Stimulated activated CD4-positive, alpha-beta T cell treated with anti-CD3 and anti-CD28 coated beads, TNF-alpha, amount 100 ng/mL, for 24 hours (primary cell): ENCODE measurements at places on chromosomes 2 and 18.

DNA sequence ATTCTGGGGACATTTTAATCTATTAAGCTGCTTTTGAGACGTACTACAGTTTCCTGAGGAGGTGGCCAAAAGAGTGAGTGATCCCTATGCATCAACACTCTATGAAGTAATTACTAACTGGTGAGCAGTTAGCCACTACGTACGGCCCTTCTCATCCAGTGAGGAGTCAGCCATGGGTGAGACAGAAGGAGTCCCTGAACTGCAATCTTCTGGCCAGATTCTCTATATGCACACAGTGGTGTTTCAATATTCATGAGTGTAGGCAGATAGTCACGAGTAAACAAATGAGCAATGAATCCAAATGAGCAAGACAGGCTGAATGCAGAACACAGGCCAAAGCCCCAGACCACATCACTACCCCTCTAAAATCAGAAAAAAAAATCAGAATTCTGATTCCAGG lies 29.8 kb upstream of the TMEM214 start:
- no peak for DNase-seq

- no peak for DNase-seq
Observed at GRCh38 chr2:206642075-206643025, at the start of gene FAM237A. TSS of gene FAM237A (plus strand) at chr2:206642487. CDS start at chr2:206644237, 1,750 bp downstream.

DNA sequence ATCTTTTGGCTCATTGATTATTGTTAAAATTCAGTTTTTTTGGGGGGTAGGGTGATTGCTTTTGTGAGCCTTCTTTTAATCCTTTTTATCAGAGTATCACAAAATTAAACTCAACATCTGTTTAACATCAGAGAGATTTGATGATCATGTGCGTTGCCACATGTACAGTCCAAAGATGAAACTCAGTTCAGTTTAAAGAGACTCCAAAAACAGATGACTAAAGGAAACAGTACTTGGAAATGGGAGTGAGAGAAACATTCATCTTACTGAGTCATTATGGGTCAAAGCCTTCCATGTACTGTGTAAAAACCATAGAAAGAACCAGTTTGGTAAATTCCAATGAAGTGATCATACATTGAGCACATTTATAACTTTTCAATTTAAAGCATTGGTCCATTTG lies 53.0 kb downstream of the LYPD6 start:
- no peak for DNase-seq

DNA sequence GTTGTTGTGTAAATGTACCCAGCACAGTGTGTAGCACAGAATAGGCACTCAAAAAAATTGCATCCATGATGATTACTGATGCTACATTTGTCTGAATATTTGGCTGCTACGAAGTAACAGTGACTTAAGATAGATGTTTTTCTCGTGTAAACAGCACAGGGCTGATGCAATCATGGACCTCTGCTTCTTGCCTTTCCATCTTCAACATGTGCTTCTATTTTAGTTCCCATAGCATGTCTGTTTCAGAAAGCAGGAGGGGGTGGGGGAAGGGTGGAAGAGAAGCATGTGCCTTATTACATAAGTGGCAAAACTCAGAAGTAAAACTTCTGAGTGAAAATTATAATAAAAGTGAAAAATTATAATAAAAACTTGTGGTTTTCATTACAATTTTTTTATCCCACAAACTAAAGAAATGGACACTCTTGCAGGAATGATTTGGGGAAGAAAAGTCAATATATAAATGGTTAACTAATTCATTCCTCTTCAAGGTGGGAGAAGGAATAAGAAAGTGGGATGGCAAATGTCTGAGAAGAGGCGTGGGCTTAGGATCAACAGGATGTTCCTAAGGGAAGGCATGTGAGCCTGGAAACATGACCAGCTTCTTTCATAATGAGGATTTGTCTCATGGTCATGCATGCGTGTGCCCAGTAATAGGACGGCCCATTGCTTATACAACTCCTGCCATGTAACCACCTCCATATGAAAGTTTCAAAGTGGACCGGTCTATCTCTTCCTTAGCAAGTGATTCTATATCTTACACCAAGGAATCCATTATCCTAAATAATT lies 27.2 kb downstream of the CCBE1 start:
- no peak for DNase-seq

DNA sequence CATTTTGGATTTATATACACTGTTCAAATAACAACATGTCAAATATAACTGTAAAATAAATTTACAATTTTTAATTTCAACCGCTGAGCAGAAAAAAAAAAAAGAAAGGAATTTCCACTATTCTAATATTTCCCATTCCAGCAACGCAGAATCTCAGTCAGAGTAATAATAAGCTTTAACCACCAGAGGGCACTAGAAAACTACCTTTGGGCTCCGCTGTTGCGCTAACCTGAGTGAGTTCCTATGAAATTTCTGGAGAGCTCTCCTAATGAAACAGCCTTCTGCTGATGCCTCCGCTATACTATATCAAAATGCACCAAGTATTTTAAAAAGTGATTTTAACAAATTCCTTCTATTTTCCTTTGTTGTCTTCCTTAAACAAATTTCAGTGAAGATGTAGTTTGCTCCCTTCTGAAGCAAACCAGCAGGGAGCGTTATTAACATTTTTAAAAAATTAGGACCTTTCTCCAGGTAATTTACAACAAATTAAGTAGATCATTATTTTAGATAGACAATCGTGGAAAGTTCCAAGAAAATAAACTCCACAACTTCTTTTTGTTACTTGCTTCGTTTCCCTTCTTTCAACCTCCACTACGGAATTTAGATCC lies 23.0 kb downstream of the ERMN start:
- DNase-seq, result no peak

DNA sequence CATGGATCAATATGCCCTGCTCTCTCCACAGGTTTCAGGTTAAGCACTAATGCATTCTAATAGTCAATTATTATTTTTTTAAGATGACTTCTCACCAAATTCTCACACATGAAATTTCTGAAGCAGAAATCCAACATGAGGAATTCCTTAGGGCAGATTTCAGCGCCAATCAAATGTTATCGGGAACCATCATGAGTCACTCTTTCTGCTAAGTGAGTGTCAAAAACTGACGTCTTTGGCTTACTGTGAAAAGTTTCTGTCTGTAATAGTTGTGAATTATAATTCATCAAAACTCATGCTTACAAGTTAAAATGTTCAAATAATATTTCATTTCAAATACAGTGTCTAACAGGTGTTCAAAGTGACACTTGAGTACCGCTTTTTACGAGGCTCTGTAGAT lies 1038.6 kb downstream of the SOCS6 start:
- no peak for DNase-seq

- DNase-seq, result no peak
Observed at GRCh38 chr2:187774551-187775071, 220.4 kb upstream of the TFPI start.

GRCh38 chr2:18551169-18551568 lies 9.3 kb downstream of the RDH14 start:
- DNase-seq, result no peak

DNA sequence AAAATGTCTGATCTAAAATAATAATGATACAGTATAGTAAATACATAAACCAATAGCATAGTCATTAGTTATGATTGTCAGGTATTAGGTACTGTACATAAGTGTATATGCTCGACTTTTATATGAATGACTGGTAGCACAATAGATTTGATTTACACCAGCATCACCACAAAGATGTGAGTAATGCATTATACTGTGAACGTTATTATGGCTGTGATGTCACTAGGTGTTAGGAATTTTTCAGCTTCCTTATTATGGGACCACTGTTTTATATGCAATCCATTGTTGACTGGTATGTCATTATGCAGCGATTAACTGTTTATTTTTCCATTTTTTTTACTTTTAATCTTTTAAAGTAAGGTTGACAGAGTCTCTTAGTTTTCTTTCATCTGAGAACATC lies 23.7 kb downstream of the ATP9B start:
- DNase-seq, result no peak

DNA sequence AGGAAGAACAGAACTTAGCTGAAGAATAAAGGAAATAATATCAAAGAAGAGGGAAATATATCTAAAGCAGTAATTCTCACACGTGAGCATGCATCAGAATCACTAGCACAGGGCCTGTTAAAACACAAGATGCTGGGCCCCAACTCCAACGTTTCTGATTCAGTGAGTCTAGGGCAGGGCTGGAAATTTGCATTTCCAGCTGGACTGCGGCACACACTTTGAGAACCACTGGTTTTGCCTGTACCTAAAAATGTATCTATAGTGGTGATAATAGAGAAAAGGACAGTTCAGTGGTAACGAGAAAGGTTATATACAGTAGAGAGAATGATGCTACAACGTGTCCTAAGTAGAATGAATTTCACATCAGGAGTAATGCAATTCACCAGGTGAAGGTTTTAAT lies 11.2 kb downstream of the REV1 start:
- no peak for DNase-seq

DNA sequence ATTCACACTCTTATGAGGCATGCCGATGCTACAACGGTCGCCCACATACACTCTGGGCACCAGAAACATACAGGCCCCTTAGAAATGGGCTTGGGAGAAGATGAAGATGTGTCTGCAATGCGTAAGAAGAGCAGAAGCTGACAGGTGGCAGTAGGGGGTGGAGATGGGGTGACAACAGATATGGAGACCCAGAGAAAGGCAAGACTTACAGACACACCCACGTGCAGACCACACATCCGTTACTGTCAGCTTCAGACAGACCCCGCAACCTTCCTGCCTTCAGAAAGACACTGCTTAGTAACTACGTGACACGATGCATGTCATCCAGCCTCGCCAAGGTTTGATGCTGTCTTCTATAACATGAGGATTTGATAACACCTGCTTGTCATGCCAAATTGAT lies 89.5 kb downstream of the ZFP36L2 start:
- peak; percentile 47 for DNase-seq

DNA sequence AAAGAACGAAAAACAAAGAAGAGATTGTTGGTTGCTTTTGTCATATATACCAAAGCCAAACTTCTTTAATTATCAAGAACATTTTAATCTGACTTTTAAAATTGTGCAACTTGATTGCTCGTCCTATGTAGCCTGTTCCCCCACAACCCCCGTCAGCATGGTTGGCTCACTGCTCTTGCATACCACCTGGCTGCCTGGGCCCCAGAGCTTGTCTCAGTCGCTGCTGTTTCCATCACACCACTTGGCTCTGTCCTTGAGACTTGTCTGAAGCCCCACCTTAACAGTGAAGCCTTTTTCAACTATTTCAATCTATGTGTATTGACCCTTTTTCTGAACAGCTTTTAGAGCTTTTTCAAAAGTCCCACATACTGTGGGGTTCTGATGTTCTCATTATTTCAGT lies 270.8 kb downstream of the ZNF407 start:
- no peak for DNase-seq

GRCh38 chr2:60641811-60642788 lies 88.6 kb upstream of the BCL11A start:
- DNase-seq, result peak; percentile 3

DNA sequence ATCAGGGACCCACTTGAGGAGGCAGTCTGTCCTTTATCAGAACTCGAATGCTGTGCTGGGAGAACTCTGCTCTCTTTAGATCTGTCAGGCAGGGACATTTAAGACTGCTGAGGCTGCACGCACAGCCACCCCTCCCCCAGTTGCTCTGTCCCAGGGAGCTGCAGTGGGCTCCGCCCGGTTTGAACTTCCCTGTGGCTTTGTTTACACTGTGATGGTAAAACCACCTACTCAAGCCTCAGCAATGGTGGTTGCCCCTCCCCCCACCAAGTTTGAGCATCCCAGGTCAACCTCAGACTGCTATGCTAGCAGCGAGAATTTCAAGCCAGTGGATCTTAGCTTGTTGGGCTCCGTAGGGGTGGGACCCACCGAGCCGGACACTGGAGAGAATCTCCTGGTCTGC lies 11.8 kb upstream of the LHCGR start:
- DNase-seq, result no peak

- no peak for DNase-seq
Observed at GRCh38 chr2:201754717-201755415, 25.9 kb downstream of the ALS2 start.
